Retina (tissue), 1 donor: ENCODE measurements at places on chromosomes 11 and 22.

- peak; percentile 50 for DNase-seq
Observed at GRCh38 chr11:14499178-14499559, 442 bp downstream of the COPB1 start.

- DNase-seq, result peak; percentile 29
Observed at GRCh38 chr11:76640501-76640900, 30.0 kb downstream of the LRRC32 start.

GRCh38 chr11:46553814-46554212, 40.0 kb downstream of the AMBRA1 start:
- DNase-seq, result no peak

- DNase-seq, result peak; percentile 7
Observed at GRCh38 chr11:122814401-122814800, 23.9 kb upstream of the CRTAM start.

GRCh38 chr11:60788401-60789125, 3.4 kb downstream of the MS4A10 start:
- no peak for DNase-seq

GRCh38 chr11:227824-228379, 8.2 kb downstream of the SIRT3 start:
- DNase-seq, result no peak

GRCh38 chr11:103499710-103500340, 390.6 kb downstream of the DYNC2H1 start:
- DNase-seq, result no peak

- DNase-seq, result peak; percentile 54
Observed at GRCh38 chr22:25334162-25334490, 114.7 kb downstream of the CRYBB2 start.

DNA sequence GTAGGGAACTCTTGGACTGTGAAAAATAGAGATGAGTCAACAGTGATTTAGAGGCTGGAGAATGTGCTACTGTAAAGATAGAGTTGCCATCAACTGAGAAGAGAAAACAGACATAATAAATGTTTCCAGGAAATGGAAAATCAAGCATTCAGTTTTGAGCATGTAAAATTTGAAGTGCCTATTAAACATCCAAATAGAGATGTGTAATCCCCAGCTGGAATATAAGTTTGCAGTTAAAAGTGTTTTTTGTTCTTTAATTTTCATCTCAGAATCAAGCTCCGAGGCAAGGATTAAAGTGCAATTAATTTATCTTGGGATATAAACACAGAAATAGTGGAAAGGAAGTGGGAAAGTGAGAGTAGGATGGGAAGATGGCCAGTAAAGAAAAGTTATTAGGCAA, 666.0 kb upstream of the RAG2 start:
- DNase-seq, result no peak

- no peak for DNase-seq
Observed at GRCh38 chr11:64753019-64753379, 6.8 kb downstream of the PYGM start.

DNA sequence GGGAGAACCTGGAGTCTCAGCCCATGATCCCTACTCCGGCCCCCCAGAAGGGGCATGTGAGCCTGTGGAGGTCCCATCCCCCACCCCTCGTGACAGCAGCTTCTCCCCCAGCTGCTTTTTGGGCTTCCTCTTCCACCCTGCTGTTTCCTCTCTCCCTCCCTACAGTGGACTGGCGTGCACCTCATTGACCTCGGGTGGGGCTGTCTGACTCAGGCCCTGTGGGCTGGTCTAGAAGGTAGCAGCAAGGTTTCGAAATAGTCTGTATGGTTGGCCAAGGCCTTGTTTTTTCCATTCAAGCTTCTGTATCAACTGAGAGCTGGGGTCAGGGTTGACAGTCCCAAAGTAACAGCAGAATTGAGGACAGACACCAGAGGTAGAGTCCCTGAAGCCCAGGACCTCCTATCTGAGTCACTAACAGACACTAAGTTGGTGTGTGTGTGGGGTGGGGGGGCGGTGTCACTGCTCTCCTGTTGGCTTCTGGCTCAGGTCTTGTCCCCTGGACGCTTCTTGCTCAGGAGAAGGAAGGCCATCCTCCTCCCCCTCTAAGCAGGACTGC, 7.7 kb downstream of the SLC37A2 start:
- DNase-seq, result no peak

- no peak for DNase-seq
Observed at GRCh38 chr11:129933891-129934290, 38.5 kb upstream of the NFRKB start.

DNA sequence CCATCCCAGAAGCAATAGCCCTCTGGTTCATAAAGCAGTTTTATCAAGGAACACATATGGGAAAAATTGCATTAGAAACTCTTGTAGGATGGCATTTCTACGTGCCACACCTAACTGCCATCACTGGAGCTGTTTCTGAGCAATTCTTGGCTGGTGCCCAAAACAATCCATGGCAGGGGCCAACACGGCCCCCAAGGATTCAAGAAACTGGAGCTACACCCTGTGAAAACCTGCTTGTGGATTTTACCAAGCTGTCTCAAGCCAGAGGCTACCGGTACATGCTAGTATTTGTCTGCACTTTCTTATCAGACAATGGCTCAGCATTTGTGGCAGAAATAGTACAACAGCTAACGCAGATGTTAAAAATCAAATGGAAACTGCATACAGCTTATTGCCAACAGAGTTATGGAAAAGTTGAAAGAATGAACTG, 42.4 kb upstream of the GLYAT start:
- no peak for DNase-seq

GRCh38 chr11:76314741-76315090, 66.2 kb downstream of the THAP12 start:
- no peak for DNase-seq

GRCh38 chr11:43130616-43131015, 181.2 kb upstream of the API5 start:
- DNase-seq, result peak; percentile 34

GRCh38 chr11:24697522-24698111, 200.8 kb downstream of the LUZP2 start:
- no peak for DNase-seq

DNA sequence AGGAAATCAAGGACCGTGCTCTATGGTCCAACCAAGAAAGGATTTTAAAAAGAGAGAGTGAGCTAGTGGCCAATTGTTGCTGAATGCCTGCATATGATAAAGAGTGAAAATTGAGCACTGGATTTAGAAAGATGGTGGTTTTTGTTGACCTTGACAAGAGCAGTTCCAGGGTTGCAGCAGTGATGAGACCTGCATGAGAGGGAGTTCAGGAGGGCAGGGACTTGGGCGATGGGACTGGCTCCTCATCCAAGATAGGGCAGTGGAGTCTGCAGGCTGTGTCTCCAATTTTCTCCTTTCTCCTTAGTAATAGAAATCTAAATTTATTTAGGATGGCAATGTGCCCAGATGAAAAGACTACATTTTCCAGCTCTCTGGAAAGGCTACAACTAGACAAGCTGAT, 94.0 kb upstream of the B3GAT1 start:
- DNase-seq, result no peak

- no peak for DNase-seq
Observed at GRCh38 chr11:73981051-73981805, 1.4 kb downstream of the UCP2 start.

- no peak for DNase-seq
Observed at GRCh38 chr22:22883090-22883727, 4.4 kb upstream of the IGLL5 start.

- DNase-seq, result peak; percentile 62
Observed at GRCh38 chr22:47810505-47811500, 1048.4 kb downstream of the TBC1D22A start.

DNA sequence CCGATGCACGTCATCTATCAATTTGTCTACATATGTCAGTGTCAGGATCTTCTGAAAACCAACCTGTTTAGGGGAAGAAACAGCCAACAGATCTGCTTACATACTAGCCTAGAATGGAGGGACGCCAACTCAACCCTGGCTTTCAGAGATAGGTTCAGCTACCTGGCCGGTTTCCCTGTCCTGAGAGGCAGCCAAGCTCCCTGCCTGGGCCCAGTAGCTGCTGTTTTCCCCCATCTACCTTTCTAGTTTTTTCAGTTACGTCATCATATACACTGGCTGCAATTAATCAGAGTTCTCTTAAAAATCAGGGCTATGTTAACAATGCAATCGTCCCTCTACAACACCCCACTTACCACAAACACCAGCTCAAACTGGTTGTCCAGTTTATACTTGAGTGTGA, 1.0 kb downstream of the SRPRA start:
- no peak for DNase-seq

DNA sequence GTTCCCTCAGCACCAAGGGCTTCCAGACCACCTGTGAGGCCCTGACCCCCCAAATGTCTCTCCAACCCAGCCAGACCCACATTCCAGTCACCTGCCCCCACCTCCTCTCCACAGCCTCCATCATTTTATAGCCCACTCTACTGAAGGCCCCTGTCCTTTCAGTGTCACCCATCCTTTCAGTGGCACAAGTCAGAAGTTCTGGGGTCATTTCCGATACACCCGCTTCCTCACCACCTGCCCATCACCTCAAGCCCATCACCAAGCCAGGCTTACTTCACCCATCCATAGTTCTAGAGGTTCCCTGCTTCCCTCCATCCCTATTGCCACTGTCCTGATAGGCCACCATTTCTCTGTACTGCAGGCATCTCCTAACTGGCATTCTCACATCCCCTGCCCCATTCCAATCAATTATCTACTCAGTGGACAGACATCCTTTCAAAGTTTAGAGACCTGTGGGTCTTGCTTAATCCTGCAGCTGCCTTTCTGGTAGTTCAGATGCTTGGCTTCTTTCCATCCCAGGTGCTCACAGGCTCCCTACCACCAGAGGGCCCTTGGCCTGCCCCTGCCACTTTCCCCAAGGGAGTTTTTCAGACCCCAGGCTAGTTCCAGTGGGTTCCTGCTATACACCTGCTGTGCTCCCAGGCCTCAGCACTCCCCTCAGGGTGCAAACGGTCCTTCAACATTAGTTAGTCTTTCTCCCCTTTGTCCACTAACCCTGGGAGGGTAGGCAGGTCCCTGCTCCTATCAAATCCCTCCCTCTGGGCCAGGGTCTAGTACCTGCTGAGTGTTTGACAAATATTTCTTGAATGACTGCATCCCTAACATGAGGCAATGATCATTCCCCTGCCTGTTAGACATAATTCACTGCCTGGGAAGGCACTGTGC, 7.6 kb downstream of the KCNQ1OT1 start:
- DNase-seq, result peak; percentile 44

DNA sequence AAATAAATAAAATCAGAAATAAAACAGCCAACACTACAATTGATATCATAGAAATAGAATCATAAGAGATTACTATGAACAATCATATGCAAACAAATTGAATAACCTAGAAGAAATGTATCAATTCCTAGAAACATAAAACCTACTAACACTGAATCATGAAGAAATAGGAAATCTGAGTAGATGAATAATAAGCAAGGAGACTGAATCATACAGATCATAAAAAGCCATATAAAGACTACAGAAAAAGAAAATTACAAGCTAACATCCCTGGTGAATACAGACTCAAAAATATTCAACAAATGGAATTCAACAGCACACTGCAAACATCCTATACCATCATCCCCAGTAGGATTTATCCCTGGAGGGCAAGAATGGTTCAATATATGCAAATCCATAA, 135.6 kb downstream of the SBF2 start:
- no peak for DNase-seq

- DNase-seq, result no peak
Observed at GRCh38 chr11:92329646-92330045, 105.0 kb downstream of the FAT3 start.

DNA sequence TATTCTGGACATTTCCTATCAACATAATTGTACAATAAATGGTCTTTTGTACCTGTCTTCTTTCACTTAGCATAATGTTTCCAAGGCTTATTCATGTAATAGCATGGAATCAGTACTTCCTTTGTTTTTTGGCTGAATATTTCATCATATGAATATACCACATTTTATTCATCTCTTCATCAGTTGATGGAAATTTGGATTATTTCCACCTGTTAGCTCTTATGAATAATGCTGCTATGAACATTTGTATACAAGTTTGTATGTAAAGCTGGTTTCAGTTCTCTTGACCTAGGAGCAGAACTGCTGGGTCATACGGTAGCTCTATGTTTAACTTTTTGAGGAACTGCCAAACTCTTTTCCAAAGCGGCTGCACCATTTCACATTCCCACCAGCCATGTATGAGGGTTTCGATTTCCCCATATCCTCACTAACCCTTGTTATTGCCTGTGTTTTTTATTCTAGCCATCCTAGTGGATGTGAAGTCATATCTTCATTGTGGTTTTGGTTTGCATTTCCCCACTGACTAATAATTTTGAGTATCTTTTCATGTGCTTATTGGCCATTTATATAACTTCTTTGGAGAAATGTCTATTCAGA, 20.9 kb downstream of the EXT2 start:
- DNase-seq, result no peak

GRCh38 chr11:59144096-59144495, 1.4 kb downstream of the FAM111A start:
- DNase-seq, result no peak

- peak; percentile 88 for DNase-seq
Observed at GRCh38 chr22:26656891-26657851, at the start of gene MIAT. Gene MIAT, plus strand, starts transcription at chr22:26657588.

DNA sequence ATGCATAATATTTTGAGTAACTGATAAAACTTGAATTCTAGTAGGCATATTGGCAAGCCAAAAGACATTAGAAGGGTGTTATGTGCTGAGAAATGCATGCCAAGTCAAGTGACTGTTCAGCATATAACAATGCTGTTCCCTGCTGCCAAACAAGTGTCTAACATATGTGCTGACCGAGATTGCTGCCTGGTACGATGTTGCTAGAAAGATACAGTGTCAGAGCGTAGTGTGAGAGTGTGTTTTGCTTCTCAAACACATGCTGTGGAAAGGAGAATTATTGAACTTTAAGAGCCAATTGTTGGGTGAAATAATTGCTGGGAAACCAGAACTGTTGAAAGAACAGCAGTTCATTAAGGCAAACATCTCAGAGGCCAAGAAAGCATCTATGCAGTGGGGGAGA, 71.3 kb upstream of the GRIA4 start:
- no peak for DNase-seq

DNA sequence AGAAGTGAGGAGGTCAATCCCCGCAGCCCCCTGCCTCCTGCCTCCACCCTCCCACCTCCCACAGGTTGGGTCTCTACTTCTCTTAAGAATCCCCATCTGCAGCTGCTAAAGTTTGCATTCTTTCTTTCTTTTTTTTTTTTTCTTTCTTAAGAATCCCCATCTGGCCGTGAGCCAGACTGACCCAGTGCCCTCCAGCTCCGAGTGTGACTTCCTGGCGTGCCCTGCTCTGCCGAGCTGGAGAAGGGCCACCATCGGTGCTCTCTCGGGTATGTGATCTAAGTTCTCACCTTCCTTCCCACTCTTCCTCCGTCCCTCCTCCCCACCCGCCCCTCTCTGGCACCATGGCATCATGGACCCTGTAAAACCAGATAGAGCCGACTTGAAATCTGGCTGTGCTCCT, 66.7 kb upstream of the LMO1 start:
- no peak for DNase-seq

- DNase-seq, result no peak
Observed at GRCh38 chr11:76371170-76371569, 9.8 kb downstream of the THAP12 start.
